Cortex of kidney (tissue), 1 donor: ENCODE measurements at places on chromosomes 11 and 22.

GRCh38 chr11:1760351-1761109, 3.2 kb downstream of the CTSD start:
- DNase-seq: no peak

DNA sequence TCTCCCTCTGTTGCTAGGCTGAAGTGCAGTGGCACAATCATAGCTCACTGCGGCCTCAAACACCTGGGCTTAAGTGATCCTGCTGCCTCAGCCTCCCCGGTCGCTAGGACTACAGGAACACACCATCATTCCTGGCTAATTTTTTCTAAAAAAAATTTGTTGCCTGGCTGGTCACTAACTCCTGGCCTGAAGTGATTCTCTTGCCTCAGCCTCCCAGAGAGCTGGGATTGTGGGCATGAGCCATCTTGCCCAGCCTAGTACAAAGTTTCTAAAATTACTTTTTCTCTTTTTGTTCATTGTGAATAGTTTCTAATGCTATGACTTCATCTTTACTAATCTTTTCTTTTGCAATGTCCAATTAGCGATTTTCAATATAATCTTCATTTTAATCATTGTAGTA, 12.5 kb downstream of the RBM7 start:
- DNase-seq: no peak

GRCh38 chr11:5238486-5238885, 4.2 kb upstream of the HBD start:
- no peak for DNase-seq

DNA sequence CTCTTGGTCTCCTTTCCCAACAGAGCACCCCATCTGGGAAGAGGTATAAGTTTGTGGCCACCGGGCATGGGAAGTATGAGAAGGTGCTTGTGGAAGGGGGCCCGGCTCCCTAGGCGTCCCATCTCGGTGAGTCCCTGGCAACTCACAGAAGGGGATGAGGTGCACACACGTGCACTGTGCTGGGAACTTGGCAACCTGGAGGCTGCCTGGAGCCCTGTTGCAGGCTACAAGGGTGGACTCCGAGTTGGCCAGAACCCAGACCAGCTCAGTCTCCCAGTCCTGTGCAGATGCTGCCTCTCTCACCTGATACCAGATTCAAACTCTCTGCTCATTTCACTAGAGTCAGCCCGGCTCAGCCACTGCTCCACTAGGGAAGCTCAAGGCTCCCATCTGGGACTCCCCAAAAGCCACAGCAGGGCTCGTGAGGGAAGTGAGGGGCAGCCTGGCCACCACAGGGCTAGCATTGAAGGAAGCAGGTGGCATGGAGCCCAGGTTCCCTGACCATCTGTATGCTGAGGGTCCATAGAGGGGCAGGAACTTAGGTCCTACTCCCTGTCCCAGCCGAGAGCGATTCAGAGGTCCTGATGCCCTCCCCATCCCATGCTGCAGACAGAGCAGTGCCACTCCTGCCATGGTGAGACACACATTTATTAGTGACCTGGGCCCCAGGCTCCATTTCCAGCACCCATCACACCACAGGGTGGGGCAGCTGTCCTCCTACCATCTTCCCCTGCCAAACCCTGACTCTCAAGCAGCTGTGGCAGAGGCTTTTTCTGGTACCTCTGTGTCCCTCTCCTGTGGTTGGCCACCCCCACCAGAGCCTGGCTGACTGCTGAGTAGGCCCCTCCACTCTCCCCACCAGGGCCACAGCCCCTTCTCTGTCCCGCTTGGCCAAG, 4.0 kb downstream of the PRR33 start:
- no peak for DNase-seq

- no peak for DNase-seq
Observed at GRCh38 chr22:26547426-26547825, 35.2 kb upstream of the TFIP11 start.

GRCh38 chr22:43742154-43742950, 69.8 kb downstream of the EFCAB6 start:
- DNase-seq: no peak

GRCh38 chr11:14638561-14638960, 5.0 kb upstream of the PDE3B start:
- no peak for DNase-seq

DNA sequence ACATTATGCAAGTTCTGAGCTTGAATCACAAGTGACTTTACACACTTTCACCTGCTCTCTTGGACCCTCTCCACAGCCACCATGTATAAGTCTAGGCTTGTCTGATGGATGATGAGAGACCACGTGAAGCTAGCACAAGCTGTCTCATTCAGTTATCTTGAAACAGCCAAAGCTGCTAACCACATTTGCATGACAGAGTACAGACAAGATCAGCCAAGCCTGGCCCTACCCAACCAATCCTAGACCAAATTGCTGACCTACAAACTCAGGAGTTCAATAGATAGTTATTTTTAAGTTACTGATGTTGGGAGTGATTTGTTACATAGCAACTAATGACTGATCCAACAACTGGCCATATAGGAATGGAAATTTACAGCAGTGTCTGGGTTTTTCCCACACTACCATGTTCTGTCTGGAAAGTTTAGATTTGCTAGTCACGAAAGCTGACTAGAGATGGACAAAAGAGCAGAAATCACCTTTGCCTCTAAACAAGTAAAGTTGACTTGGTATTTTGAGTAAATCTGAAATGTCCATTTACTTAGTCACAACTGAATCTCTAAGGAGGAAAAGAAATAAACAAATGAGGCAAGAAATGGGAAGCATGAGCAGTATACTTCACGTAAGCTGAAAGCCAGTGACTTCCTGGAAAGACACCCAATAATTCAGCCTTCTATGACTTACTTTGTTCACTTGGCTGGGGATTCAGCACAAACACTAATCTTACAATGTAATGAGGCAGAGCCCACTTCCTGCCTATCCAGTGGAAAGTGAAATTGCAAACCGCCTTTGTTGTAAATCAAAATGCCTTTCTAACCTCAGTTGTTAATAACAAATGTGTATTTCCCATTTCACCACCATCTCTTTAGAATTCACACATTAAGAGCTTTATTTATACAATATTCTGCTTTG, 101.7 kb downstream of the FAM181B start:
- DNase-seq: no peak

DNA sequence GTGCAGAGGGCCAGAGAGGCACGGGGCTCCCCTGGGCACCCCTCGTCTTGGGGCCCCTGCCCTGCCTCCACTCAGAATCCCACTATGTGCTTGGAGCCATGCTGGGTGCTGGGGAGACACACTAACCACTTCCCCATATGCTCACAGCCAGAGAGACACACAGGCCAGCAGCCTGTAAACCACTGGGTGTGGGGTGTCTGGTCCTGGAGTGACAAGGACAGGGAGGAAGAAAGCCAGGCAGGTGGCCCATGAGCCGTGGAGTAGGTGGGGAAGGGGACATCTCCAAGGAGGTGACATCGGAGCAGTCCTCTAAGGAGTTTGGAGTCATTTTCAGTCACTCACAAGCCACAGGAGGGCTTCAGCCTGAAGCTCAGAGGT, 58.9 kb downstream of the CDKN1C start:
- DNase-seq: no peak

DNA sequence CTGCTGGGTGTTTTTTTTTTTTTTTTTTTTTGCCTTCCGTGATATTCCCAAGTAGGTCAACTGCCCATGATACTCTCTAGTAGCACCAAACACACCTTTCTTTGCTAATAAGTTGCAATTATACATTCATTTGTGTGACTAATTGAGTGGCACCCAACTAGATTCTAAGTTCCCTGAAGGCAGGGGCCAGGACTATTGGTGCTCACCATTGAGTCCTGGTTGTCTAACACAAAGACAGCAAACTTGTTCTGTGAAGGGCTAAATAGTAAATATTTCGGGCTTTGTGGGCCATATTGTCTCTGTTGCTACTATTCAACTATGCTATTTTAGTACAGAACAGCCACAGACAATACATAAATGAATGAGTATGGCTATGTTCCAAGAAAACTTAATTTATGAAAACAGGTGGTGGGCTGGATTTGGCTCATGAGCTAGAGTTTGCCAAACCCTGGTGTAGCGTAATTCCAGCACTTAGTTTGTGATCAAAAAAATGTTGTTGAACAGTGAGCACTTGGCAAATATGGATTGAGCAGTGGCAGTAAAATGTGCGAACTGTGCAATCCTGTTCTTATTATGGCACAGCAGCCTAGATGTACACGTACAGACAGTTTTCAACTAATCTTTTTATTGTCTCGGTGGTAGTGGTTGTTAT, 11.3 kb downstream of the ENDOD1 start:
- no peak for DNase-seq

- DNase-seq: no peak
Observed at GRCh38 chr11:47768101-47768612, 1.0 kb upstream of the FNBP4 start.

GRCh38 chr11:126997641-126998040, 2.9 kb downstream of the KIRREL3 start:
- no peak for DNase-seq

- DNase-seq: no peak
Observed at GRCh38 chr11:128467610-128468041, 119.7 kb downstream of the ETS1 start.

GRCh38 chr11:30496935-30497334, 89.2 kb downstream of the MPPED2 start:
- no peak for DNase-seq

- no peak for DNase-seq
Observed at GRCh38 chr11:69215216-69215615, 59.5 kb downstream of the SMIM38 start.

GRCh38 chr22:50317674-50318073, 9.1 kb downstream of the DENND6B start:
- DNase-seq: no peak
